ENCODE measurements at places on chromosomes 7 and 10. TPM values are rescaled to one million over a fixed set of nuclear protein-coding genes. Genes with fewer than 3 reads are reported as not detected.

PRSS37 gene
- not detected for total RNA-seq

IFIT1 gene
- 18.6 TPM for total RNA-seq

TMEM130 gene
- total RNA-seq, result 1.1 TPM

HOXA4 gene
- not detected for total RNA-seq

BTBD16 gene
- not detected for total RNA-seq

CALML3 gene
- not detected for total RNA-seq

AP5Z1 gene
- total RNA-seq, result 26.6 TPM

INHBA gene
- 1.4 TPM for total RNA-seq

TFEC gene
- not detected for total RNA-seq

ALOX5 gene
- total RNA-seq, result not detected

PLAC9 gene
- 89.7 TPM for total RNA-seq

BMPER gene
- 23.5 TPM for total RNA-seq

PRPS1L1 gene
- not detected for total RNA-seq

AOAH gene
- total RNA-seq, result not detected

GPR26 gene
- not detected for total RNA-seq

ABCB1 gene
- total RNA-seq, result not detected

TIMM23 gene
- 71.8 TPM for total RNA-seq

FAM241B gene
- total RNA-seq, result not detected

All from cardiac atrium fibroblast (primary cell).